Activated CD4-positive, alpha-beta T cell treated with anti-CD3 and anti-CD28 coated beads for 36 hours (primary cell): ENCODE measurements at places on chromosomes 11 and 22.

GRCh38 chr22:46074771-46075551 lies 75.4 kb upstream of the PPARA start:
- DNase-seq: no peak

DNA sequence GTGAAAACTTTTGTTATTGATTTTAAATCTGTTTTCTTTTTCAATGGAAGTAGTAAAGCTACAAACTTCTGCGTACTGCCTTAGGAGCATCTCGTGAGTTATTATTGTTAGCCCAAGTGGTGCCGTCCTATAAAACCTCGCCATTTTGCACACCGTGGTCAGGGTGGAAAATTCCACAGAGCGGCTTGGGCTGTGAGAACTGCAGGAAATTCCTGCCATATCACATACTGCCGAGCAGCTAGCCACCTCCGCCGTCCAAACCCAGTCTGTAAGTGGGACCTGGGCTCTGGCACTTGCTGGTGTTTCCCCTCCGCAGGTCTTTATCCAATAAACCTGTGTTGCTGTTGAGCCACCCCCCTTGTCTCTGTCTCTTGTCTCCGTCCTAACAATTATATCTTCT lies 88.0 kb upstream of the POU2AF2 start:
- no peak for DNase-seq

GRCh38 chr22:36589856-36590255 lies 60.9 kb upstream of the EIF3D start:
- no peak for DNase-seq

- DNase-seq: no peak
Observed at GRCh38 chr22:25045159-25045558, 92.6 kb downstream of the KIAA1671 start.

GRCh38 chr11:10902301-10903063 lies 44.6 kb upstream of the ZBED5 start:
- no peak for DNase-seq

- DNase-seq: no peak
Observed at GRCh38 chr11:45921561-45922424, 663 bp upstream of the LARGE2 start.

GRCh38 chr11:87767615-87768014 lies 407.6 kb downstream of the RAB38 start:
- DNase-seq: no peak

DNA sequence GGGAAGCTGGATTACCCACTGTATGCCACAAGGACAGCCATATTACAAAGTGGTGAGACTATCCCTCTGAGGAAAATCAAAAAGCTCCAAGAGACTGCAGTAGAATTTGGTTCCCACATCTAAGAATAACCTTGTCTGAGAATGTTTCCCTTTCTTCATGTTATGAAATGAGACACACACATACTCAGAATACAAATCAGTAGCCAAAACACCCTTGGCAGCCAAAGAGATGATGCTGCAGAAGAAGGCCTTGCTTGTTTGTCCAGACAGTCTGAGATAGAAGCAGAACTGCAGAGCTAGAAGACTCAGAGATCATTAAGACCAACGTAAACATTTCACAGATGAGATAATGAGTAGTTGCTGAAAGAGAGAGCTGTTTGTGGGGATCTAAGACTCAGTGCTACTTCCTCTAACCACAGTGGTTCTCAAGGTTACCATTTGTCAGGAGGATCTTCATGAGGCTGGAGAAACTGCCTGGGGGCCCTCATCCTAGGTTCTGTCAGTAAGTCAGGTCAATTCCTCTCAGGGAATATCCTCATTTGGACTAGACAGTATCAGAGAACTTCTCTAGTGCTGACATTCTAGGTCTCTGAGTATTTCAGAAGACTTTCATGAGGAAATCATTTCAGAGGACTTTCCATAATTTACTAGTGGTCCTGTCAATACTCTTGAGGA lies 38.9 kb downstream of the RELT start:
- no peak for DNase-seq

DNA sequence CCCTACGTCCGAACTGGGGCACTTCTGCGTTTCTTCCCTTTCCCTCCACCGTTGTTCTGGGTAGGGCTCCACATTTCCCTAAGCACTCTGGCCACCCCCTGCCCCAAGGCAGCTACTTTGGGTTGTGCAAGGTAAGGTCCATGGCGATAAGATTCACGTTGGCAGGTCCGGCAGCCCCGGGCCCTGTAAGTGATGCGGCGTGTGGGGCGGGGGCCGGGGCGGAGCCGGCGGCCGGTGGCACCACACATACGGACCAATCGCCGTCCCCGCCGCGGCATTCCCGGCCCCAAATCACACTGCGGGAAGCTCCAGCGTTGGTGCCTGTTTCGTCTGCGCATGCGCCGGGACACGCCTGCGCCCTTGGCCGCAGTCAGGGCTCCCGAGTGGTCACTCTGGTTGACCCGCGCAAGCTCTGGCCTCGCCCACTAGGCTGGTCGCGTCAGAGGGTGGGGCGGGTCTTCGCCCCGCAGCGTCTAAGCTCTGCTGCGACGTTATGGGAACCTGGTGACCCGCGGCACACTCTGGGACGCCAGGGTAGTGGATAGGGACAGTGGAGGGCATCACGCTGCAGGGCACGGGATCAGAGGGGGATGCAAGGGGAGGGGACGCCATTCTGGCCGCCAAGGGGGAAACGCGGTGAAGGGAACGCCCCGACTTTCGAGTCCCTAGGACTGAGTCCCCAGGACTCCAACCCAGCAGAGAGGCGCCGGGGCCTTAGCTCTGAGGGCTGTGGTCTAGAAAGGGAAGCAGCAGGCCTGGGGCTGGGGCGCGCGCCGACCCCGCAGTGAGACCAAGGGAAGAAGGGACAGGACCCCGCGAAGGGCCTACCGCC lies 1.6 kb downstream of the FADS1 start:
- DNase-seq: peak; percentile 78

- DNase-seq: peak; percentile 77
Observed at GRCh38 chr22:30763815-30764673, 69.4 kb downstream of the OSBP2 start.

- DNase-seq: peak; percentile 92
Observed at GRCh38 chr22:41998361-41999261, at the start of gene WBP2NL. Gene WBP2NL (plus strand): TSS chr22:41998788. CDS start chr22:41998819, 31 bp downstream.

GRCh38 chr22:19325296-19325948 lies 33.9 kb upstream of the CLTCL1 start:
- DNase-seq: no peak

DNA sequence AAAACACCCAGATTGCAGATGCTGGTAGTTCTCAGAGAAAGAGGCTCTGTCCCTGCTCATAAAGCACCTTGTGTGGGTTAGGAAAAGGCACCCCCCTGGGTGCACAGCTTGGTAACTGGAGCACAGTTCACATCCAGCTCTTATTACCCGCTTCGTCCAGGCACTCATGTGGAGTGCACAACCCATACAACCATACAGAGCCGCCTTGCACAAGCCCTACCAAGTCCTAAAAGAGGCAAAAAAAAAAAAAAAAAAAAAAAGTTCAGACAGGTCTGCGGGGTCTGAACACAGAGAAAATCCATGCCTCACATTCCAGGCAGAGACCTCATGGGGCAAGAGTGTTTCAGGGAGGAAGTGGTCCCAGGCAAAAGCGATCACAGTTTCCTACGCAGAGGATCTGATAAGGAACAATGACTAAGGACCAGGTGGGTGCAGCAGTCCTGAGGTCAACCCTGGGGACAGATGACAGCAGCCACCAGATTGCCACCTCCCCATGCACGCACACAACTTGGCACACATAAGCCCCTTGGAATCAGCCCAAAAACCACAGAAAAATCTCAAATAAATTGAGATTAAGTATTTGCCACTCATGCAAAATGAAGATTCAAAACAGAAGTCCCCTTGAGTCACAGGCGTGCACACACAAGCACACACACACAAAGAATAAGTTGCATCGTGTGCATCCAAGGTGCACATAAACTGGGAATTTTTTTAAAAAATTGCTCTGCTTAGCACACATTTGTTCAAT lies 12.3 kb downstream of the MB start:
- DNase-seq: peak; percentile 58

- DNase-seq: no peak
Observed at GRCh38 chr11:88357323-88358039, 19.9 kb upstream of the CTSC start.

DNA sequence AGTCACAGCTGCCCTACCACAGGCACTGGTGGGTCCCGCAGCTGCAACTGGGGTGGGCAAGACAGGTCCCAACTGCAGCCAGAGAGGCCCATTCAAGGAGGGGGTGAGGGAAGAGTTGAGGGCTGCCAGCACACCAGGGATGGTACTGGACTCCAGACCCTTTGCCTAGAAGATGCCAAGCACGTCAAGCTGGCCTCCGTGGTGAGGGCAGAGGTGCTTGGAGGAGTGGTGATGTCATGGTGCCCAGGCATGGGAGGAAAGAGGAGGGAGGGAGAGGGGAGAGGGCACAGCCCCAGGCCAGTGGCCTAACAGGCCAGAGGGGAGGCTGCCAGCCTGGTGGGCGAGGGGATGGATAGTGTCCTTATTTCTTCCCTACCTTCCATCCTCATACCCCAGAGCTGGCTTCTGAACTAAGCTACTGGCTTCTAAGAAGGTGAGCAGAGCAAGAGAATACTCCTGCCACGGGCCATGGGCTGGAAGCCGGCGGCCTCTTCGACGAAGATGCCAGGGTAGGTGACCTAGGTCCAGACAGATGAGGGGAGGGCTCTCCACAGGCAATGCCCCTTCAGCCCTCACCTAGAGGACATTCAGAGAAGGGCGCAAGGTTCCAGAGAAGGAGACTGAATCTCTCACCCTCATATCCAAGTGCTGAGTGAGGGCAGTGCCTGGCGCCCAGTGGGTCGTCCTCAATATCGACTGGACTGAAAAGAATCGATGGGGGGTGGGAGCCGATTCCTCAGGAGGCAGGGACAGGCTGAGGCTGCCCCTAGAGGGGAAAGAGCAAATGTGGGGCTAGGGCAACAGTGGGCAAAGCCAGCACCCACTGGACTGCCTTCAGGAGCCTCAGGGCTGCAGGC lies 1.8 kb downstream of the SYT7 start:
- DNase-seq: no peak

DNA sequence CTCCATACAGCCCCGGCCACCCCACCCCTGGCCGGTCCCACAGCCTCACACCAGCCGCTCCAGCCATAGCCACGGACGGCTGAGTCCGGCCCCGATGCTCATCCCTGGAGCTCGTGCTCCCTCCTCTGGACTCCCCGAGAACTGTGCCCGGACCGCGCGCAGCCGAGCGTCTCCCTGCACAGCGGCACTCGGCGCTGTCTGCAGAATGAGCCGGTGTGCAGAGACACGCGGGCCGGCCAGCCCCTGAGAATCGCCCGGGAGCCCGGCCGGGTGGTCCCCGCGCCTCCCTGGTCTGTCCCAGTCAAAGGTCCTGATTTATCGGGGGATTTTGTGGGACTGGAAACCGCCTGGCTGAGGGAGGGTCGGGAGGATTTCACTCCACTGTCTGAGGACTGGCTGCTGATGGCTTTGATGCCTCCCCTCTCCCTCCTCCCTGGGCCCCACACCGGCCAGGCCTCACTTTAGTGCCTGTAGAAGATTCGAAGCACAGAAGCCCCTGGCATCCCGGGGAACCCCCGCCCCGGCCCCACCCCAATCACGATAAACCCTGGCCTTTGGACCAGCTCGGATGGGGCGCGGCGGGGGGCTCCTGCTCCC lies 102.7 kb downstream of the BRD1 start:
- DNase-seq: peak; percentile 87

GRCh38 chr11:132423266-132423665 lies 1052.9 kb downstream of the NTM start:
- no peak for DNase-seq

DNA sequence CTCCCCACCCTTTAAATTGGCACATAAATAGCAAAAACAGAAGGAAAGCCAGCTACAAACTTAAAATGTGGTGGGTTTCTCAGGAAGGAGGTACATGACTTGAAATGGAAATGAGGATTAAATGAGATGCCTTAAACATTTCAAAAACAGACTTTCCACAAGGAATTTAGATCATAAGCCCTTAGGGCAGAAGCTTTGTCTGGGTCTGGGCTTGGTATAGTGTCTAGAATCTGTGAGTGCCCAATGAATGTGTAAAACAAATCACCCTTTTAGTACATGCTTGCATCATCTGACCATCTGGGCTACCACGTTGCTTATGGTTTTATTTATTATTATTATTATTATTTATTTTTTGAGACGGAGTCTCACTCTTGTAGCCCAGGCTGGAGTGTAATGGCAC lies 37.1 kb upstream of the CREB3L1 start:
- no peak for DNase-seq

DNA sequence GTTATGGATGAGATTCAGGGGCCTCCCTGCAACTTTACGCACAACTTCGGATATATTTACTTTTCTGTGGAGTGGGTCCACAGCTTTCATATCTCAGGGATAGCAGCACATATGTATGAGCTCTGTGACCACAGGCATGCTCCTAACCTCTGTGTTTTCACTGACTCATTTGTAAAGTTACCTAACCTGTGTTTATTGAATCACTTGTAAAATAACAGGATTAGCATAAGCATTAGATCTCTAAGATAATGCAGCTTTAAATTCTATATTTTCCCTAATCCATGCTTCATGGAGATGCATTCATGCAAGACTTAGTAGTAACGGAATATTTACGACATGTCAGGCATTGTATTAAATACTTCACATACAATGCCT lies 47.9 kb upstream of the DDI1 start:
- no peak for DNase-seq

DNA sequence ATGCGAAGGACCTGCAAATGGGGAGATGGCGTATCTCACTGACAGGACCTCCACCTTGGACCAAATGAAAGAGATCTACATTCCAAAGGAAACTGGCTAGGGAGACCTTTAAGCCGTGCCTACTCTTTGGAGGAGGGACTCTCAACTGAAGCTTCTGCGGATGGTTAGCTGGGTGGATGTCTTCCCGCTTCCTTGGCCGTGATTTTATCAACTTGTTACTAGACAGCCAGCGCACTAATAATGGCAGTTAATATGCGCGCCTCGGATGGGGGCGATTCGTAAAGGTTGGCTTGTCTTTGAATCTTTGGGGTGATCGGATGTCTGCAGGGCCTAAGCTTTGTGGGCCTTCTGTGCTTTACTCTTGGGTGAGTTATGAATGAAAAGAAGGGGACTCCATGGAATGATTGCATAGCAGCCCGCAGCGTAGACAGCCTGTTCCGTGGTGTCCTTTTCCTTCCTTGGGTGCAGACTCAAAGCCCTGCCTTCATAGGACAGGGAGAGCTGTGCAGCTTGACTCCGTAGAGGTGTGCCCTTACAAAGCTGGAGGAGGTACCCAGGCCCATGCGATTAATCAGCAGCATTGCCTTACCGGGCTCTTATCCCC lies 1.5 kb downstream of the ZNRF3 start:
- DNase-seq: no peak

- DNase-seq: no peak
Observed at GRCh38 chr11:86171627-86172026, 72.9 kb upstream of the EED start.

DNA sequence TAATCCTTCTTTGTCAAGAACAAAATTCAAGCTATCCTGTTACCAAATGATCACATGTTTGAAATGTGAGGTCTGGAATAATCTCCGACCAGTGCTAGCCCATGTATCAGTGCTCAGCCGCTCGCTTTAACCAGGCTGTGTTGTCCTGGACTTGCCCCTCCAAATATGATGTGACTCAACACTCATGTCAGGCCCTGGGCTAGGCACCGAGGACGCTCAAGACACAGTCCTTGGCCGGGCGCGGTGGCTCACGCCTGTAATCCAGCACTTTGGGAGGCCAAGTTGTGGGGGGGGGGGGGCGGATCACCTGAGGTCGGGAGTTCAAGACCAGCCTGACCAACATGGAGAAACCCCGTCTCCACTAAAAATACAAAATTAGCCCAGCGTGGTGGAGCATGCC lies 54.1 kb upstream of the WNT7B start:
- peak; percentile 2 for DNase-seq

GRCh38 chr22:39089928-39090327 lies 7.1 kb upstream of the APOBEC3H start:
- peak; percentile 18 for DNase-seq
